SJSA1 (cell line): ENCODE measurements at places on chromosomes 4 and X.

DNA sequence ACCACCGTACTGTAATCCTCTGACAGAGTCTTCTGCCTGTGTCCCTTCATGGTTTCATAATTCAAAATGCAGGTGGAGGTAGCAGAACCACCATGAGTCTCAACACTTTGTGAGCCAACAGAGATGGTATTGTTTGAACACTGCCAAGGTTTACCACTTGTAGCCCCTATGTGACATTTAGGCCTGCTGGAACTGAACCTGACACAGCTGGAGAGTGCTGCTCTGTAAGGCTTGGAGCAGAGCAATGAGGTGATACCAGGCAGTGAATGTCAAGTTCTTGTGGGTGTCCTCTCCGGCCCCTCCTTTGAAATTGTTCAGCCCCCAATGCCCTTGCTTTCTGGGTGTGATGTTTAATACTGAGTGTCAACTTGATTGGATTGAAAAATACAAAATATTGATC, 1042.9 kb downstream of the ARAP2 start:
- DNase-seq, result no peak

GRCh38 chr4:173522160-173522950, 7.7 kb downstream of the HAND2 start:
- no peak for DNase-seq

- no peak for DNase-seq
These were observed 2.8 kb upstream of the SEL1L3 start for GRCh38 chr4:25865586-25865985.

DNA sequence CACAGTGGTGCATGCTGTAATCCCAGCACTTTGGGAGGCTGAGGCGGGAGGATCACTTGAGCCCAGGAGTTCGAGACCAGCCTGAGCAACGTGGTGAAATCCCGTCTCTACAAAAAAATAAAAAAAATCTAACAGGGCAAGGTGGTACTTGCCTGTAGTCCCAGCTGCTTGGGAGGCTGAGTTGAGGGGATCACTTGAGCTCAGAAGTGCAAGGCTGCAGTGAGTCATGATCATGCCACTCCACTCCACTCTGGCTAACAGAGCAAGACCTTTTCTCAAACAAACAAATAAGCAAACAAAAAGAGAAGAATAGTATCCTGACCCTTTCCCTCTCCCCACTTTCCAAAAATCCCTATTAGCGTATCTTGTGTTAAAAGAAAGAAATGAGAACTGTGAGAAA, 52.7 kb downstream of the NPY1R start:
- no peak for DNase-seq

DNA sequence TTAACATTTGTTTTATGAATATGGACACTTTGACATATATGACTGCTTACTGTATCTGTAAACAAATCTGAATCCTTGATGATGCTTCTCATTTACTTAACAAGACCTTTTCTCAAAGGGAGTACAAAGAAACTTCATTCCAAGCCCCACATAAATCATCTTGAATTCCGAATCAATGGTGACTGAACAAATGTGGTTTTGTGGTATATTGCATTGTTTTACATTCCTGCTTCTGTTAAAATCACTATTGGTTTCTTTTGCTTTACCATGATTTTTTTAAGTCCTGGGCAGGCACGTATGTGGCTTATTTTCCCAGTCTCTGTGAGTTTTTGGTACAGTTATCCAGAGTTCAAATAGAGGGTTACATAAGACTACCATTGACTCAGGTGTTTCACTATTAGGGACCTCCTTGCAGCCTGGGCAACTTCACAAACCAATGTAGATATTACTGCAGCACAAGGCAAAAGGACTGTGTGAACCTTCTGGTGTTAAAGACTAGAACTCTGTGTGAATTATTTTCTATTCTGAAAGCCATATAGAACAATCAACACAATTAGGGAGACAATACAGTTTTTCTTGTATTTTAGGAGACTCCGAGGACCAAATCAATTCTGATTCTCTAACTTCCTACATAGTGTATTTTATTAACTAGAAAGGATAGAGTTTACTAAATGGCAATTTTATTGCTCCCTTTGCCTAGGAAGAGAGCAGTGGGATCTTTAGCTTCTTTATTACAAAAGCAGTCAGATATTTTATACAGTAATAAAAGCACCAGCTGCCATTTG, 196.4 kb downstream of the GALNTL6 start:
- peak; percentile 18 for DNase-seq

GRCh38 chr4:120842031-120842430, 80.5 kb downstream of the PRDM5 start:
- no peak for DNase-seq

DNA sequence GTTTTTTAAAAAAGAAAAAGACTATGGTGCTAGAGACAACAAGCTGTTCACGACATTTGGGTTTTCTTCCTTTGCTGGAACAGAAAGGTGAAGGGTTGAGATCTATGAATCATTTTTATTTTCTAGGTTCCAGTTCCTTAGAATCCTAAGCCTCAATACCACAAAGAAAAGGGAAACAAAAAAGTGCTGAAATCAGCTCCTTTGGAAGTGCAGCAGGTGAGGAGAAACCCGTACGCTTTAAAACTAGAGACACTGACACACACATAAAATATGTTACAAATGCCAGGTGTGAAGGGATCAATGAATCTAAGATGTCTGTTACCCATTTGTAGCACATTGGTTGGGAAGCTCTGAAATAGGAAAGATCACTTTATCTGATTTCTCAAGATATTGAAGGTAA, 125.2 kb downstream of the AREG start:
- DNase-seq, result no peak

- DNase-seq, result peak; percentile 46
These were observed 622.1 kb downstream of the SPRY1 start for GRCh38 chr4:124018383-124019317.

DNA sequence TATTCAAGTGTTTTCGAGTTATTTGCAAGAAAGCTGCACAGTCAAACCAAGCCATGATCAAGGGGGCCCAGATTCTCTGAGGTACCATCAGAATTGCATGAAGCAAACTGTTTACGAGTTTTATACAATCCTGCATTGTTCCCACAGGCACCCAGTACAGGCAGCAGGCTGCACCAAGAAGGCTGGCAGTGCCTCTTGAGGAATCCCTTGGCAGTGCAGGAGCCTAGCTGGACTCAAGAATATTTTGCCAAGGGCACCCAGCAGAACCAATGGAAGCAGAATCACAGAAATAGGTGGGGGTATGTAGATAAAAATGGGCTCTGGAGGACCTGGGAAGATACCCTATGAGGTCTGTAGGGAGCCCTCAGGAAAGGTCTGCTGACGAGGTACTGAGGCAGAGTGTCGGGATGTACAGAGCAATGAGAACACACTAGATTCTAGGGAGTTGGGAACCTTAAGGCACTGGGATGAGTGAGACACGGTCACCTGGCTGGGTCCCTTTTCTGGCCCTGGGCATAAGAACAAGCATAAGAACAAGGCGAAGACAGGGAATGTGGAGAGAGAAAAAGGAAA, 2.5 kb upstream of the PLP1 start:
- no peak for DNase-seq

DNA sequence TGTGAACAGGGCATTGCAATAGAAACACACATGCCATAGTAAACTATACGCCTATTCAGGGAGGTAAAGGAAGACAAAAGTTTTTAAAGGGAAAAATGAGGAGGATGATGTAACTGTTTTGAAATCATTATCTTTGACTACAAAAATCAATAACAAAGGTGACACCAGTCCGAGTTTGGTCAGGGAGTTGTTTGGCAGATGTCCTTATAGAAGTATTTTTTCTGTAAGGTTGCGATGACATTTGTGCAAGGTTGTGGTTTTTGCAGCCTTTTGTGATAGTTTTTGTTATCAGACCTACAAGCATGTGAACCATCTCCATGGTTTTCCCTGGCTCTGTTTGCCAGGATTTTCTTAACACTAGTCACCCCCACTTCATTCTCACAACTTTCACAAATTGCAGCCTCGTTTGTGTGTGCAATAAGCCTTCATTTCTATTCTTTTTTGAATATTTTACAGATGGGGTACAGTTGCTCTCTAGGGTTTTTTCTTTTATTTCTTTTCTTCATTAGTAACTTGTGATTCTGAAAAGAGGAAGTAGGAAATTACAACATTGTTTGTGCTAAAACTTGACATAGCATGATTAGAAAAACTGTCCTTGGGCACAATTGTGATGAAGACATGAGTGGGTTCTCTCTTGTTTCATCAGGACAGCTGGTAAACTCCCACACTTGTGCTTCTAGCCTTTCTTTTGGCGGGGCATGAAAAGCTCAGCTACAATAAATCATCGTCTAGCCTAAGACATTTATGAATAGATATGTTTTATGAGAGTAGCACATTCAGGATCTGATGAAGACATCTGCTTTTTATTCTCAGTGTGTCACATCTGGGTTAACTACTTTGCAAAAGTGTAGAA, 60.2 kb upstream of the PNPLA4 start:
- no peak for DNase-seq

DNA sequence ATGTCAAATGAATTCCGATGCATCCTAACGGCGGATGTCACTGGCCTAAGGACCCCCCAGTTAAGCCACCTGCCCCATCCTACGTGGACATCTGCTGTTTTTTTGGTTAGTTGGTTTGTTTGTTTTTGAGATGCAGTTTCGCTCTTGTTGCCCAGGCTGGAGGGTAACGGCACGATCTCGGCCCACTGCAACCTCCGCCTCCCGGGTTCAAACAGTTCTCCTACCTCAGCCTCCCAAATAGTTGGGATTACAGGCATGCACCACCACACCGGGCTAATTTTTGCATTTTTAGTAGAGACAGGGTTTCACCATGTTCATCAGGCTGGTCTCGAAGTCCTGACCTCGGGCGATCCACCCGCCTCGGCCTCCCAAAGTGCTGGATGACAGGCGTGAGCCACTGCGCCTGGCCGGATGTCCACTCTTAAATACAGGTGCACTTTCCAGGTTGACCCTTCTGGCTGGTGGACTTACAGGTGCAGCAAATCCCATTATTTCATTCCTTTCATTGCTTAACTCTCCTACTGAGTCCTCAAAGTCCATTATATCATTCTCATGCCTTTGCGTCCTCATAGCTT, 206.2 kb downstream of the CRLF2 start:
- DNase-seq, result no peak

- no peak for DNase-seq
These were observed 79.7 kb upstream of the LSM6 start for GRCh38 chr4:146095860-146096259.

- no peak for DNase-seq
These were observed 25.7 kb downstream of the NKX1-1 start for GRCh38 chr4:1380368-1381151.

GRCh38 chr4:68271851-68272357, 26.4 kb upstream of the TMPRSS11B start:
- peak; percentile 79 for DNase-seq

GRCh38 chrX:46770817-46771163, 11.9 kb upstream of the SLC9A7 start:
- peak; percentile 39 for DNase-seq

DNA sequence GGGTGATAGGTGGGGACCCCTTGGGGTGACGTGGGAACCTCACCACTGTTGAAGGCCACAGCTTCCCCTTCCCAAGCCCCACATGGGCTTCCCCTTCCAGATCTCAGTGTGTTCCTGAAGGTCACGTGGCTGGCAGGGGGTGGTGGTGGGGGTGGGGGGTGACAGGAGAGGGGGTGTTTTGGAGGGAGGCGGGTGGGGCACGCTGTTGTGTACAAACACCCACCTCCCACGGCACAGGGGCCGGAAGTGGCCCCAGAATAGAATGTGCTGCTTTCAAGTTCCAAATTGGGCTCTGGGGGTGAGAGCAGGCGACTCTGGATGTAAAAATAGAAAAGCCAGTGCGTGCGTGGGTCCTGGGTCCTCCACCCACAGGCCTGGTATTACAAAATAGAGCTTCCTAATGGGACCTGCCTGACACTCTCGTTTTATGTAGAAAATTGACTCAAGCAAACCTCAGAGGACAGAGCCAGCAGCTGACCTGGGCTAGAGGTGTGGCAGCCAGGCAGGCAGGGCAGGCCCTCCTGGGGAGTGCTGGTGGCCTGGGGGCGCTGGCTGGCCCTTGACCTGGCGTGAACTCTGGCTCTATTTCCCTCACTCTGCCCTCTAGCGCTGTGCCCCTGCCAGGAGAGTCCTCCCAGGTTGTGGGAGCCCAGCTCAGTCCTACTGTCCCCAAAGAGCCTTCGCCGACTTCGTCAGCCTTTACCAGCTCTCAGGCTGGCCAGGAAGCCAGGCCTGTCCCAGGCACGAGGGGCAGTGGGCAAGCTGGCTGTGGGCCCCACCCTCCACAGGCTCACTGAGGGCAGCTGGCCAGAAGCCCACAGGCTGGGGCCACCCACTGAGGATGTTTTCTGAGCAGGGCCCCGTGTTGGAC, 5.4 kb upstream of the SH3BP2 start:
- DNase-seq, result no peak

DNA sequence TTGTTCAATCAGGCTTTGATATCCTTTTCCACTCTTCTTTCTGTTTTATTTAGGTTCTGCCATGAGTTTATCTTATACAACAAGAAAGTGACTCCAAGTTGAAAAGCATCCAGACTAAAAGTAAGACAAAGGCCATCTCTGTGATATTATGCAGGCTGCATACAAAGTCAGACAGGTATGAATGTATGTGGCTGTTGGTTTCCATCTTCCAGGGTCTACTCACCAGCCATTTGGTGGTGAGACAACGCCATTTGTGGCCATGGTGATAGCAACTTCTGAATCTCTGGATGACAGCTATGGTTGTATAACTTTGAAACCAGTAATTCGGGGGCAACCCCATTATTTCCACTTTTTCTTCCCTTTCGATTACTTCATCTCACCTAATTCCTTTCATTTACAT, 17.2 kb upstream of the MSL3 start:
- no peak for DNase-seq

GRCh38 chrX:119518371-119518770, 46.8 kb downstream of the STEEP1 start:
- no peak for DNase-seq

DNA sequence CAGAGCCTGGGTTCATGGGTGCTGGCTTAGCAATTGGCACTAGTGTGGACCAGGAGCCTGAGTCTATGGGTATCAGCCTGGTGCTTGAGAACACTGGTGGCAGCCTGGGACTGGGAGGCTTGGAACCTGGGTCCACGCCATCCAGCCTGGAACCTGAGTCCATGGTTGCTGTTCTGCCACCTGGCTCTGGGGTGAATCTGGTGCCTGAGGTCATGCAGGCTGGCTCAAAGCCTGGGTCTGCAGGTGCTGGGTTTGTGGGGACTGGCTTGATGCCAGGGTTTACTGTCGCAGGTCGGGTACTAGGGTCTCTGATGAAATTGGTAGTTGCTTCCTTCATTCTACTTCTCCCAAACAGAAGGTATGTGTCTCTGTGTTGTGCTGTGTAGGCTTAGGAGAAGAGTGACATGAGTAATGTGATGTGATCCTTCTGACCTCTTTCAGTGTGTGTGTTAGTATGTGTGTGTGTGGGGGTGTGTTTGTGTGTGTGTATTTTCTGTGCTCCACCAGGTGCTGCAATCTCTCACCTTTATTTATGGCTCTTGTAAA, 517.0 kb upstream of the EPHA5 start:
- DNase-seq, result no peak
